ENCODE measurements at places on chromosomes 4 and X.

GRCh38 chr4:99998062-99998867 lies 48.2 kb upstream of the H2AZ1 start:
- DNase-seq: peak; percentile 18

DNA sequence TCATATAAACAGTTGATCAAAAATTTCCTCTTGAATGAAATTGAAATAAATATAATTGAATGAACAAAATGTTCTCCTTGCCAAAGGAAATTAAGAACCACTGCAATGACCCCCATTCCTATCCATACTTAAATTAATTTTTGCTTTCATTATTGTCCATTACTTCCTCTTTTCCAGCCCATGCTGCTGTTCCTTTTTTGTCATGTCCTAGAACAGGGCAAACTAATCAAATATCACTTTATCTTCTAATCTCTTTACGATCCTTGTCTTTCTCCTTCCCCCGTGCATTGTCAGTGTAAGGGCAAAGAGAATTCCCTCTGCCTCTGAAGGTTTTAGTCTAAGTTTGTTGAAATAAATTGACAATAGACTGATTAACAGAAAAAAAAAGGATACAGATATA lies 203.0 kb downstream of the CENPC start:
- DNase-seq: no peak

DNA sequence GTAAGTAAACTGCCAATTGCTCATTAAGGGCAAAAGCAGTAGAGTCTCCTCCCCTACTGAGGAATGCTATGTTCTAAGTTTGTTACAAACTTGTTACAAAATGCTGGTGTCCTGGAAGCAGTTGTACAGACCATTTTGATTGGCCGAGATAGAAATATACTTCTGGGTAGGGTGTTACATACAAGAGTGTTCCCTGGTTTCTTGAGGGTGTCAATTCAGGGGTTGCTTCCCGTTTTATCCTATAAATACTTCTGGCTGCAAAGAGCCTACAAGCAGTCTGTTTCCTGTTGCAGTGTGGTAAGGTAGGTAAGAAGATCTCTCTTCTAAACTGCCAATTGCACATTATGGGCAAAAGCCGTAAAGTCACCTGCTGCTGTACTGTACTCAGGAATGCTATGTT lies 5.7 kb downstream of the TRPC5OS start:
- DNase-seq: no peak

DNA sequence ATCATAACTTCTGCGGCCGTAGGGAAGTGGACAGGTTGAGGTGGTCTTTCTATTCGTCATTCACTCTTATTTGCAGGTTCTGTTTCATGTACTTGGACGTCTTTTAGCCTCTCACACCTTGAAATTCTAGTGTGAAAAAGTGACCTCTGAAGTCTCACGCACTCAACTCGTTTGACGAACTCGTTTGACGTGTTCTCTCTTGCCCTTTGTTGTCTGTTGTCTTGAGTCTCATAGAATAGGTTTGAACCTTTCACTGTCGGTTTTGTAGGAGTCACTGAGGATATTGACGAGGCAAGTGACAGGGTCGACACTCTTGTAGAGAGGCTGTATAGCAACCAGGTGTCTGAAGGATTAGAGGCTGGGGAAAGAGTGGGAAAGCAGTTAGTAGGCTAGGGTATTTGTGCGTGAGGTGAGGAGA lies 1.1 kb upstream of the PGRMC2 start:
- DNase-seq: no peak

- DNase-seq: no peak
These were observed 122.7 kb downstream of the ZNF518B start for GRCh38 chr4:10334506-10335028.

DNA sequence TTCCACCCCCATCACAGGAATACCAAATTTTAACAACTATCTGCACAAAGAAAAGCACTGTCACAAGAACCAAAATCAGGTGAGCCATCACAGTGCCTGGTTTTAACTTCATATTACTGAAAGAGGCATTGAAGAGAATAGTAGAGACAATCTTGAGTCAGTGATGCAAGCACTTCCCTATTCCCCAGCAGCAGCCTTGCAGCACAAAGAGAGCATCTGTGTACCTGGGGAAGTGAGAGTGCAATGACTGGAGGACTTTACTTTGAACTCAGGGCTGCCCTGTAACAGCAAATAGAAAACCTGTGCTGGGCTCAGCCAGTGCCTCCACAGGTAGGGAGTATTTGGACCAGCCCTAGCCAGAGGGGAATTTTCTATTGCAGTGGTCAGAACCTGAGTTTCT lies 361.8 kb downstream of the TEX13C start:
- no peak for DNase-seq

GRCh38 chr4:116397291-116397690 lies 688.1 kb downstream of the TRAM1L1 start:
- no peak for DNase-seq

DNA sequence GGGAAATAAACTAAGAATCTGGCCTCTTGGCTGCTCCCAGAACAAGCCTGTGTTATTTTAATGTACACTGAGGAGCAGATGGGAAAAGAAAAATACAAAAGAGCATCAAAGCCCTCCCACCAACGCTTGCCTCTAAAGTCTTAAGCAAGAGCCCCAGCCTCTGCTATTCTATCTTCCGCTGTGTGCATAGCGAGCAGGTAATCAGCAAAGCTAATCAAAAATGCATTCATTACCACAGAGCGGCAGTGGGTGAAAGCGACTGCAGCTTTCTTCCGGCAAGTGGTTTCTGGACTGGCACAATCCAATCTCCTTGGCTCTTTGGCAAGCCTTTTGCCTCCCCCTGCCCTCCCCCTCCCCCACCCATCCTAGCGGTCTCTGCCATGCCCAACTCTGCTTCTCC lies 13.5 kb upstream of the GRIA3 start:
- no peak for DNase-seq

DNA sequence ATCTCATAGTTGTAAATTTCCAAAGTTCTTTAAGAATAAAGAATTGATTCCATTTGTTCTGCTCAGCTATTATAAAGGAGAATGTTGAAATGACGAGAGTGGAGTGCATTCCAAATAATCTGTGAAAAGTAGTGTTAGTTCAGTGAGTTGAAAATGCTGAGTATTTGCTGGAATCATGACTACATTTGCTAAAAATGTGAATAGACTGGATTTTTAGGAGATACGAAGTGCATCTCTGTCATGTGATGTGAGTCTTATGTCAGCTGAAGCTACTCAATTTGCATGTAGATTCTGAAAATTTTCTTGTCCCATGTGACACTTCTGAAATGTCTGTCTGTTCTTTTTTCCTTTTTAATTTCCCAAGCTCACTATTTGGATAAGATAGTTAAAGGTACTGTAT lies 206.0 kb downstream of the DCTD start:
- no peak for DNase-seq

- peak; percentile 30 for DNase-seq
These were observed 8.1 kb downstream of the MBNL3 start for GRCh38 chrX:132480581-132481203.

GRCh38 chr4:65960751-65961150 lies 290.5 kb upstream of the EPHA5 start:
- DNase-seq: no peak

DNA sequence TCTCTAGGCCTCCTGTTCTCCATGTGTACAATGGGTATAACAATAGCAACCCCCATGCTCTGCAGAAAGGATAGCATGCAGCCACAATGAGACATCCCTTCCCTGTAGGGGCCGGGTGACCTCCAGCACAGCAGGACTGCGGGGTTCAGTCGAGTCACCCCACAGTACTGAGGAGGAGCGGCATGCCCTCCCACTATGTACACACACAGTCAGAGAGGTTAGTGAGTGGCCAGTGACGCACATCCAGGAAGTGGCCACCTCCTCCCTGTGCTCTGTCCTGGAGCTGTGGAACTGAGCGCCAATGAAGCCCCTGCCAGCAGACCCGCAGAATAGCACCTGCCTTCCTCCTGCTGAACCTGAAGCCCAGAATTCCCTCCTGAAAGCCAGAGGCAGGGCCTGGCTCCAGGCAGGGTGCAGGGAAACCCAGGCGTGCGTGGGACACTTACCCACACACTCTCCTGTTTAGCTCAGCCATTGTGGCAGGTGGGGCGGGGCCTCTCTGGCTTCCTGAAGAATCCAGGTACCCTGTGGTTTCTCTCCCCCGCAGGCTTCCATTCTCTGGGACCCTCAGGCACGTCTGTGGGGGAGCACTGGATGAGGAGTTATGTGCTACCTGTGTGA lies 50.0 kb downstream of the WFS1 start:
- DNase-seq: no peak

GRCh38 chr4:168021666-168022065 lies 70.7 kb upstream of the ANXA10 start:
- DNase-seq: no peak

DNA sequence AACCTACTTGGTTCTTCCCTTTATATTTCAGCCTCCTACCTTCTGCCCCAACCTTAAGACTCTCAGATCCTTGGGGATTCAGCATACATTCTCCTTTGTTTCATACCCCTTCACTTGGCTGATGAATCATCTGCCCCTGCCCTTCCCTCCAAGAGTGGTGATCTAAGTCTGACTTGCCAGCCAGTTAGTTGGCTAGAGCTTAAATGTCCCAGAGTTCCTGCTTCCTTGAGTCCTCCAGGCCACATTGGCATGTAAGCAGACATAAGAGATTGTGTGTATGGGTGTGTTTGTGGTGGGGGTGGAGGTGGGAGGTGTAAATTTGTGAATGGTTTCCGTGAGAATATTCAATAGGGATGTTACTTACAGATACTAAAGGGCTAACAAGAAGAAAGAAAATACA lies 3.7 kb upstream of the TEX13D start:
- peak; percentile 3 for DNase-seq

DNA sequence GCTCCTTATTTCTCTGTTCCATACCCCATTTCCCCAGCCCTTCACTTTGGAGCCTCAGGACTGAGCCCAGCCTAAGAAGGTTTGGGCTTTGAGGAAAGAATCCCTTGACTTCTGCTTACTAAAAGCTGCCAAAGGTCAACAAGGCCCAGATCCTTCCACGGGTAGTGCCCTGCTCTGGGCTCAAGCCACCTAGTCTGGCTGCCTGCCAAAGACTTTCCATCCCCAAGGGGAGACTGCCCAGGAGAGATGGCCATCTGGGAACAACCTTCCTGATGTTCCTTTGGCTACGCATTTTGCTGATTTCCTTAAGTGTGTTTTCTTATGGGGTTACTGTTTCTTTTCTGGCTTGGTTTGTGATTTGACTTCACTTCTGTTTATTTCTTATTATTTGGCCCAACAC lies 49.8 kb upstream of the NDP start:
- DNase-seq: no peak

DNA sequence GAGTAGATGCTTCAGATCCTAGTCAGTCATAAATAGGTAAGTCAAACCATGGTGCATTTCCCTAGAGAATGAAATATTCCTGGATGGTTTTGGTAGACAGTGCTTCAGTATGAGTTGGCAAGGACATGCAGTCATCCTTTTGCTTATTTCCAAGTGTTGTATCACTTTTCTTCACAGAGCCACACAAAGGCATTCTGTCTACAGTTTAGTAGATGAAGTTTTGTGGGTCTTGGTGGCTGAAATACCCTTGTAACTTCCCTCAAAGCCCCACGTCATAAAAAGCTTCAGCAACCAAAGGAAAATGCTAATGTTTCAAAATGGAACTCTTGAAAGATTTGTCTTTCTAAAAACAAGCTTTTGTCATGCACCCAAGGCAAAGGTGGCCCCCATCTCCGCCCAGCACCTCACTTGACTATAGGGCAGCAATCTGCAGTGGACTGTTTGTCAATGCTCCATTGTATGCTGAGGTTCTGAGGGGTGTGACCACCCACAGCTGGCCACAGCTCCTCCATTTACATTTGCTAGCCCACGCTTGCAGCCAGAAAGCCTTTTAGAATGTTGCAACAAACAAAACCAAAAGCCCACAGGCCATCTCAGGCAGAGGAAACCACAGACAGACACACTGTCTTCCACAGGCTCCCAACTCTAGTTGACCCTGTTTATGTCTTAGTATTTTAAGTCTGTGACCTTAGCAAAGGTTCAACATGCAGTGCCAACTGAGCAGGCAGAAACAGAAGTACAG lies 87.1 kb upstream of the FAM9C start:
- DNase-seq: no peak

DNA sequence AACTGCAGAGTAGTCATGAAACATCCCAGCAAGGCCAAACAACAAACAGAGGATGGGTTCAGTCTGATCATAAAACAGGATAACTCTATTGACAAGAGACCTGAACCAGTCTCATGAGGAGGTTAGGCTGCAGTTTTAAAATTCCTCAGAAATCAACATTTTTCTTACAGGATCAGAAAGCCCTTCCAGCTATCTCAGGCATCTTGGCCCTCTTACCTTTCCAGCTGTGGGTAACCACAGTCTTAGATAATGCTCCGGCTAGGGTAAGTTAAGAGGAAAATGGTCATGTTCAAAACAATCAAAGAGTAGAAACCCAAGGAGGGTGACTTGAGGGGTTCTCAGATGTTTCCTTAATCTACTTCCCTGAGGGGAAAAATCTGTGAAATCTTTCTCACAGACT lies 5.1 kb downstream of the CTSO start:
- DNase-seq: no peak

DNA sequence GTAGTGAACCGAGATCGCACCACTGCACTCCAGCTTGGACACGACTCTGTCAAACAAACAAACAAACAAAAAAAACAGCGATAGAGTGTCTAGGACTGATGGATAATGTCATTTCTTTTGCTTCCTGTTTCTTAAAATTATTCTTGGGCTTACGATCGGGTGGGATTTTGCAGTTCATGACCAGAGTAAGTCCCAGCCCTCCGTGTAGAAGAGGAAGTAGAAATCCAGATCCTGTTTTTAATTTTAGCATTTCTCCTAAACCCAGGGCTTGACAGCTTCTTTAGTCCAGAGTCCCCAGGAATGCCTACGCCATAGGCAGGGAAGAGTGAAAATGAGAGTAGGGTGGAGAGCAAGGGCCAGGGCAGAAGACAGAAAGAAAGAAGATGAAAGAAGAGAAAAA lies 94.3 kb downstream of the HPRT1 start:
- DNase-seq: no peak

DNA sequence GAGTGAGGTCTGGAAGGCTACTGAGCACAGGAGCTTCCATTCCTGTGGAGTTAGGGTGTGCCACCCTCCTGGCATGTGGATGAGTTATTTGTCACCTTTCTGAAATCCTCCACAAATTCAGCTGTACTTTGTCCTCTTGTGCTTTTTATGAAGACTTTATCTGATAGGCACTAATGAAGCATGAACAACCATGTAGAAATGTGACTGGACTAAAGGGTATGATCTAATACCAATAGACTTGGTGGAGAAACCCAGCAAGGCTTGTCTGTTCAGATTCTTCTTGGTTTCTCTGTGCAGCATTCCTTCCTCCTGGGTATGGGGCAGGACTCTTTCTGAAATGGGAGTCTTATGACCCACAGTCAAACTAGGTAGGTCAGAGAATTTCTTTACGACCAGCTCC lies 9.6 kb downstream of the NBDY start:
- no peak for DNase-seq

GRCh38 chr4:72358483-72358882 lies 210.5 kb downstream of the ADAMTS3 start:
- DNase-seq: no peak

- no peak for DNase-seq
These were observed at the start of gene AGTR2 for GRCh38 chrX:116170511-116170910. AGTR2 (plus strand) TSS chrX:116170744; CDS start chrX:116172281, 1,537 bp downstream.

DNA sequence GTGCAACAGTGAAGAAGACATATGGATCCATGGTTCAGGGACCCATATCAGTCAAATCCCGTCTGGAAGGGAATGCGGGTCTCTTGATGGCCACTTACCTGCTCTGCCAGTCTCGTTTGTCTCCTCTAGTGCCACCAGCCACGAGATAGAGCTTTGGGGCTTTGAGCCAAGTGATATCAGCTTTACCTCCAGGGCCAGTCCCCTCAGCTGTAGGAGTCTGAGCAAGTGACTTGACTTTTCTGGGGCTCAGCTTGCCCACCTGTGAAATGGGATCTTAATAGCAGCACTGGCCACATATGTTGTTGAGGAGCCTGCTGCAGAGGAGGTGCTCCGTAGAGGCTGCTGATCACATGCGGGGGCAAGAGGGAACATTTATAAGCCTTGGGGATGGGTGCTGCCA lies 1.2 kb downstream of the SLC2A9 start:
- no peak for DNase-seq

Measured in stromal cell of bone marrow (primary cell).